ENCODE measurements at places on chromosomes 7 and 10. TPM values are rescaled to one million over a fixed set of nuclear protein-coding genes. Genes with fewer than 3 reads are reported as not detected.

The MCU gene
- 54.2 TPM for total RNA-seq

The CTAGE4 gene
- total RNA-seq, result 1.1 TPM

The AGBL3 gene
- total RNA-seq, result 2.1 TPM

The CUZD1 gene
- total RNA-seq, result 0.74 TPM

The PTN gene
- 207 TPM for total RNA-seq

The ARHGEF35 gene
- 0.97 TPM for total RNA-seq

The APBB1IP gene
- total RNA-seq, result not detected
